ENCODE measurements at places on chromosomes 2 and 18. TPM values are rescaled to one million over a fixed set of nuclear protein-coding genes. Genes with fewer than 3 reads are reported as not detected.

DSG2 gene
- polyA plus RNA-seq, result not detected

EN1 gene
- not detected for polyA plus RNA-seq

- no peak for DNase-seq
Observed at GRCh38 chr18:49098386-49098785, 147.6 kb upstream of the SMAD7 start.

GRCh38 chr2:164742738-164743317 lies 98.8 kb downstream of the COBLL1 start:
- DNase-seq, result no peak

DNA sequence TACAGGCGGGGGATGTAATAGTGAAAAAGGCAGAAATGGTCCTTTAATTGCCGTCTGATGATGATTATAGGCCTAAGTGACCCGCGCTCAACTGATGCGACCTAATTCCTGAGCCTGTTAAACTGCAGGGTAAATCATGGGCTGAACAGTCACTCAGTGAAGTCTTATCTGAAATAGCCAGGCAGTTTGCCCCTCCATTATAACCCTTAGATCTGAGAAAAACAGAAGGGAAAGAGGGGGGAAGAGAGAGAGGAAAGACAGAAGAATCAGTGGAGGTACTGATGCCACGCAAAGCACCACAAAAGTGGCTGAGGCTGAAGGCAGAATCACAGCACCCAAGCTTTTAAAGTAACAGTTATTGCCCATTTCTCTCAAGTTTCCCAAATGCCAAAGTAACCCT lies 73.1 kb upstream of the DNMT3A start:
- no peak for DNase-seq

GRCh38 chr2:190406805-190407204 lies 1.4 kb upstream of the MFSD6 start:
- DNase-seq, result no peak

GRCh38 chr18:37540424-37541138 lies 25.0 kb downstream of the CELF4 start:
- DNase-seq, result no peak

DNA sequence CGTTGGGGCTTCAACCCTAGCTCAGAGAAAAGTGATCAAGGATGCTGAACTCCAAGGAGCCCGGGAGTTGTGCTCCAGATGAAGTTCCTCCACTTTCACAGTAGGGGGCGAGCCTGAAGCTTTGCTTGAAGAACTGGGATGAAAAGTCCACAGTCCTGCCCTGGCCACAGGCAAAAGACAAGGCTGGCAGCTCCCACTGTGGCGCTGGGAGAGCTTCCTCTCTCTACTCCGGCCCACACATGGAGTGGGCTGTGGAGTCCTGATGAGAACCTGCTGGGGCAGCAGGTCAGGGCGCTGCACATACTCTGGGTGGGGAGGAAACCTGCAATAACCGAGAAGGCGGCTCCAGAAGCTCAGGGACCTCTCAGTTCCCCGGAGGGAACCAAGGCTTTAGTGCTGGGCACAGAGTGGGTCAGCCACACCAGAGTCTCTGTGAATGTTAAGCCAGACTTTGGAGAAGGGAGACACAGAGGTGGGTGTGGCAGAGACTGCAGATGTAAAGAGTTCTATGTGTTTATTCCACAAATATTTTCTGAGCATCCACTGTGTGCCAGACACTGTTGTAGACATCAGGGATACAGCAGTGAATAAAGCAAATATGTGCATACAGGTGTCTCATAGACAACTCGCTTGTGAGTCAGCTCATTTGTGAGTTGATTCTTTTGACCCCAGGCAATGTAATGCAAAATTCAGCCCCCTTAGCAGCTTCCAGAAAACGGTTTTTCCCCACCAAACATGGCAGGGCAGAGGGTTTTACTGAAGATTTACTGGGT lies 48.0 kb upstream of the MRPL33 start:
- DNase-seq, result peak; percentile 29

Data from B cell (primary cell).